ENCODE measurements at places on chromosomes 13 and 19.

DNA sequence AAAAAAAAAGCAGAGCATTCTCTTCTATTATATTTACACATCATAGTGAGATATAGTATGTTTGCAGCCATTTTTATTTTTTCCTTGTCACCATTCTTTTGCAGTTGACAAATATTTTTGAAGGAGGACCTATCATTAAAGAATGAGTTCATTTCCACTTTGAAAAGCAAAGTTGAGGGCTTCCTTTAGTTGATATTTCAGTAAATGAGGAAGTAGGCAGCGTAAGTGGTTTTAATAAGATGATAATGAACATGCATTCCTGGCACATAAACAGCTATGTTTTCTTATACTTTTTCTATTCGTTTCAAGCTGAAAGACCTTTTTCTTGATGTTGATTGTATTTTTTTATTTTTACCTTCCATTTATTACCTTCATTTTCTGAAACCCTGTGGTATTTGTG is 66.2 kb downstream of the ZMYM2 start:
- no peak for DNase-seq

DNA sequence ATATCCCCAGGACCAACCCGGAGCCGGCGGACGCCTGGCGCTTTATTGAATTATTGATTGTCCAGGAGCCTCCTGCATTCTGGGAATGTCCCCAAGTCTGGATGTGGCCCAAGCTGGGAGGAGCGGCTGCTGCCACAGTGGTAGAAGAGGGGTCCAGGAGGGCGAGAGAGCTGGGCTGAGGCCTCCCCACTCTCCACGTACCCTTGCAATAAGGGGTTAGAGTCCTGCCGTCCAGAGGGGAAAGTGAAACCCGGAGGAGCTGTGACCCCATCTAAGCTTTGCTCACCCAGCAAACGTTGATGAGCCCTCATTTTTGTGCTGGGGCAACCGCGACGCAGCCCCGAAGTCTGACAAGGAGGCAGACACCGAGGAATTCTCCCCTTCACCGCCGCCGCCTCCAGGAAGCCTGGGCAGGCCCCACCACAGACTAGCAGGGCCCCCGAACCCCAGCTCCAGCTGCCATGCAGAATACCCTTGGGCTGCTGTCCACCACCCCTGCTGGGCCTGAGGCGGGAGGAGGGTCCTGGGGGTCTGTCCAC is 1.4 kb upstream of the C2CD4C start:
- no peak for DNase-seq

- DNase-seq: peak; percentile 91
Observed at GRCh38 chr19:17539238-17540117, 16.0 kb upstream of the COLGALT1 start.

DNA sequence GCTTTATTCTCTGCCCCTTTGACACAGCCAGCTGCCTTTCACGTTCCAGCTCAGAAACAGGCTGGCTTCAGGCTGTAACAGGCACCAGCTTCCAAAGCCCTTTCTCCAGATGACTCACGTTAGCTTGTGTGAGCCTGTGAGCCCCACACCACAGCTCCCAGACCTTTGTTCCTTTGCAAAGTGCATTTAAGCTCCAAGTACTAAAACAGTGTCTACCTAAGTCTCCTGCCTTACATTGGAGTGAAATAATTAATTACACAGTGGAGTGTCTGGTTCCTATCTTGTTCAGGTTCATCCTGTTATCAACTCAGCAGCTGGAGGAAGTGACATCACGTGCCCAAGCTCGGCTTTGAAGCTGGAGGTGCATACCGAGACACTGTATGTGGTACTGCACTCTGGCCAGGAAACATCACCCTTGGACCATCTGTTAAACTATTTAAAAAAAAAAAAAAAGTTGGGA is 475.8 kb downstream of the FOXO1 start:
- DNase-seq: no peak

DNA sequence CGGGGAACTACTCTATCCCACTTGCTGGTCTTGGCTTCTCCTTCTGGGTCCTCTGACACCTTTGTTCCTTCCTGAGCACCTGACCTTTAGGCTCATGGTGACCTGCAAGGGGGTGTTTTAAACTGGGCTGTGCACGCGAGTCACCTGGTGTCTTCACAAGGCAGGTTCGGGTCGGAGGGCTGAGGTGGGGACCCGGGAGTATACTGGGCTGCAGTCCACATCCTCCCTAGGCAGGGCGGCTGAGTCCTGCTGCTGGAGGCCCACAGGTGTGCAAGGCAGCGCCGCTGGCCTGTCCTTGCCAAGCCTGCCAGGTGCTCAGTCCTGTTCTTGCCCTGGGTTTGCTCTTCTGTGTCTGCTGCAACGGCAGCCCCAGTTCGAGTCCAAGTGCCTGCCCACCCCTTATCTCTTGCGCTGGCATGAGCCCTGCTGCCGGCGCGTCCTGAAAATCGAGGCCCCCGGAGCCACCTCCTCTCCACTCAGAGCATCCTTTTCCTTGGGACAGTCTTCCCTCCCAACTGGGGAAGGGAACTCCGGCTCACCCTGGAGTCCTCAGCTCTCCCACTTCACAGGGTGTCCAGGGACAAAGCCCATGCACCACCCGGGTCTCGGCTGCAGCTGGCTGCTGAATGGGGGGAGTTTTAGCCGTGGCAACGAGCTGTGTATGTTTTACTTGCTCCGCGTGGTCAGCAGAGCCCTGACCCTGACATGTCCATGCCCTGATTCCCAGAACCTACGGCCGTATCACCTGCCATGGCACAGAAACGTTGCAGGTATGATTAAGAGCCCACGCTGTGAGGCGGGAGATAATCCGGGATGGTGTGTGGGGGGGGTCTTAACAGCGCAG is 193.5 kb downstream of the TEX29 start:
- no peak for DNase-seq

DNA sequence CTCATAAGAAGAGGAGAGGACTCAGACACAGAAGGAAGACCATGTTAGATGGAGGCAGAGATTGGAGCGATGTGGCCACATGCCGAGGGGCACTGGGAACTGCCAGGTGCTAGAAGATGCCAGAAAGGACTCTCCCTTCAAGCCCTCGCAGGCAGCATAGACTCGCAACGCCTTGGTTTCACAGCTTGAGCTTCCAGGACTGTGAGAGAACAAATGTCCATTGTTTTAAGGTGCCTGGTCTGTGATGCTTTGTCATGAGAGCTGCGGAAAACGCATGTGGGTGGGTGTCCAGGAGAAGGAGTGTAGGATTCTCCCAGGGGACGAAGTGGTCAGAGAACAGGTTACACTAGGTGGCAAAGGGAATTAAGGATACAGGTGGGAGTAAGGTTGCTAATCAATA is 125.9 kb upstream of the USP29 start:
- DNase-seq: no peak

DNA sequence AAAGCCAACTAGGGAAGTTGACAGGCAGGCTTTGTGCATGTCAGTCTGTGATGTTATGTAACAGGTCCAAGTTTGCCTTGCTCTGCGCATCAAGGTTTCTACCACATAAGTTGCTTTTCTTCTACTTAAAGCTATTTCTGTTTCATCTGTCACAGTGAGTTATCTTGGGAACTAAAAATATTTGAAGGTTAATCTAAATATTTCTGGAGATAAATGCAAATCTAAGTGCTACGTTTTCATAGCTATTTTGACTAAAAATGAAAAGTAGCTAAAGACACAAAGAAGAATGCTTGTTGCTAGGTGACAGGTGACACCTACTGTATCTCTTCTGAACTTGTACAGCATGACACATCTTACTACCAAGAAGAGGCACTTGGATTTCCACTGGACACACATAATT is 135.6 kb downstream of the KLF12 start:
- DNase-seq: no peak

DNA sequence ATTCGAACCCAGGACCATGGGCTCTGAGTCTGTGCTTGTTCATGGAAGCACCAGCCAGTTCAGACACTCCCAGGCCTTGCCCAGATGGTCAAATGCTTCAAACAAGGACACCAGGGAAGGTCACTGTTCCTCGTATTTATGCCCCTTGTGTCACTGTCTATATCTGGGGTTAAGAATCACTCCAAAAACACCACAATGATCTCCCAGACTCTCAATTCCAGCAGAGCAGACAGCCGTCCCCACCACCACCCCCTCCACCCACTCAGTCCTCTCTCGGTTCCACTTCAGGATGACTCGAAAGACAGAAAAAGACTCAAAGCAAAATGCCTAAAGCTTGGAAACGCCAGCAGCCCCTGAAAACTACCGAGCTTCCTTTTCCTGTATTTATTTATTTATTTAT is 79.0 kb downstream of the INSR start:
- DNase-seq: no peak

- no peak for DNase-seq
Observed at GRCh38 chr13:113544071-113544891, 40.3 kb upstream of the TFDP1 start.

DNA sequence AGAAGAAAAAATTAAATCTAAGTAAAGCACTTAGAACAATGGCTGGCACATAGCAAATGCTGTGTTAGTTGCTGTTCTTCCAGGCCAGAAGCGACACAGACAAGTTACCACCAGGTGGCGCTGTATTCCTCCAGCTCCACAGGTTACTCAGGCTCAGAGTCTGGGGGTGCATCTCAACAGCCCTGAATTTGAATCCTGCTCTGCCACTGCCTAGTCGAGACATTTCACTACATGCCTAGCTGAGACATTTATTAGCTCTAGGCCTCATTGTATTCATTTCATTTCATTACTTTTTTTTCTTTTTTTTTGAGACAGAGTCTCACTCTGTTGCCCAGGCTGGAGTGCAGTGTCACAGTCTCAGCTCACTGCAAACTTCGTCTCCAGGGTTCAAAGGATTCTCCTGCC is 16.4 kb upstream of the CYP2B6 start:
- DNase-seq: peak; percentile 53

DNA sequence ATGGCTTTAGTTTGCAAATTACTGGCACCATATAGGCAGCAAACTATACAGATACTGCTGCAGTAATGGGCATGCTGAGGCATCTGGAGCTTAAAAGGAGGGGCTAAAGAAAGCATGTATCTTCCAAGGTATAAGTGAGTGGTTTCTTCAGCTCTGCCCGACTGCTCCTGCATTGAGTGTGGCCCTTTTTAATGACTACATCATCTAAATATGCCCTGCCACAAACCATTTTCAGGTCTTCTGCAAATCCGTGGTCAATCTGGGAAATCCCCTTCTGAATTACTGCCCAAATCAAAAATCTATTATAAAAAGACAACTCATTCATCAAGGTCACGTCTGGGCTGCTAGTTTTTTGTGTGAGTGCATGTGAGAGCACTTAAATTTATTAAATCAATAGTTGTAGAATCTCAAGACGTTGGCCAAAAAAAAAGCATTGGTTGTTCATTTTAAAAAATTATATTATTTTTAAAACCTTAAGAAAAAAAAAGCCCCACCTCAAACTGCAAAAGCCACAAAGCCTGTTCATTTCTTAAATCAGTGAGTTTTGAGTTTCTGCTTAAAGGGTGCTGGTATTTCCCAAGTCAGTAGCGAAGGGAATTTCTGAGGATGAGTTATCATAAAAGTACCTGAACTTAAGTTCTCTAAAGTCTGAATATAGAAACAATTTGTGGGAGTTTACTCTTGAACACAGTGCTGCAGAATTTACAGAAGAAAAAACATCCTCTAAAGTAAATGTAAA is 16.3 kb downstream of the LCP1 start:
- DNase-seq: no peak

DNA sequence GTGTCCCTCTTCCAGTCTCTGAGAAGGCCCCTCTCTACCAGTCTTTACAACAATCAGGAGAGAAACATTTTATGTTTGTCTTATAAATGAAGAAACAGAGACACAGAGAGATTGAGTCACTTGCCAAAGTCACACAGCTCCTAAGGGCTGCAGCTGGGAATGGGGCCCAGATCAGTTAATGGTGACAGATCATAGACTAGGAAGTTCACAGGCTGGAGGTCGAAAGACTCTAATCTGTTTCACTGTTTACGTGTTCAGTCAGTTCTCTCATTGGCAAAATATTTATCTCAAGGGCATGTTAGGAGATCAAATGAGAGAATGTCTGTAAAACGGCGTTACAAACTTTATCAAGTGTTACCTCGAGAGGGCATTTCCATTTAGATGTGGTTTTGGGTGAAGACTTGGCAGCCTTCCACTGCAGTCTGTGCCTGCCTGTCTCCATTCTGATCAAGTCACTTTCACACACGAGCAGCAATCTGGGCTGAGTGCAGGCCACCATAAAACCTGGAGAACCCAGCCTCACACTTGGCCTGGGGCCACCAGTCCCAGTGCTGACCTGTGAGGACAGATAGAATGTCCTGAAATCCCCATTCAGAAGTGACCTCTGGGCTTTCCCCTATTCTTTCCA is 65.1 kb downstream of the SIAH3 start:
- no peak for DNase-seq

- DNase-seq: no peak
Observed at GRCh38 chr13:105491345-105491744, 1044.1 kb downstream of the EFNB2 start.

DNA sequence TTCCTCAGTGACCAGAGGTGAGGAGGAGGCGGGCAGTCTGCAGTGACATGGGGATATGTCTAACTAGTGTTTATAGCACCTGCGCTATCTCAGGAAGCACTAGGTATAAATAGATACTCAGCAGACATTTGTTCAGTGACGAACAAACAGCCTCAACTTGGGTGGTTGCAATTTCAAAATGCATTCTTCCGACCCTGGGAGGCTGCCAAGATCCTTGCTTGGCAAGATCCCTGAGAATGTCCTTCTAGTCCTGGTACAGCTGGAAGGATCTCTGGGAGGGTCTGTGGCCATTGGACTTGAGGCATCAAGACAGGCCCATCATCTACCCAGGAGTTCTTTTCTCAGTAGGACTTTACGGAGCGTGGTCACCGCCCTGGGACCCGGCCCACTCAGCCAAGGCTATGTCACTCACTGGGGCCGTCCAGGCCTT is 299.5 kb downstream of the ZNF536 start:
- DNase-seq: no peak

GRCh38 chr19:8601796-8602195 is 8.7 kb downstream of the ADAMTS10 start:
- DNase-seq: no peak

GRCh38 chr19:5635427-5635826 is 12.5 kb downstream of the SAFB start:
- DNase-seq: no peak

DNA sequence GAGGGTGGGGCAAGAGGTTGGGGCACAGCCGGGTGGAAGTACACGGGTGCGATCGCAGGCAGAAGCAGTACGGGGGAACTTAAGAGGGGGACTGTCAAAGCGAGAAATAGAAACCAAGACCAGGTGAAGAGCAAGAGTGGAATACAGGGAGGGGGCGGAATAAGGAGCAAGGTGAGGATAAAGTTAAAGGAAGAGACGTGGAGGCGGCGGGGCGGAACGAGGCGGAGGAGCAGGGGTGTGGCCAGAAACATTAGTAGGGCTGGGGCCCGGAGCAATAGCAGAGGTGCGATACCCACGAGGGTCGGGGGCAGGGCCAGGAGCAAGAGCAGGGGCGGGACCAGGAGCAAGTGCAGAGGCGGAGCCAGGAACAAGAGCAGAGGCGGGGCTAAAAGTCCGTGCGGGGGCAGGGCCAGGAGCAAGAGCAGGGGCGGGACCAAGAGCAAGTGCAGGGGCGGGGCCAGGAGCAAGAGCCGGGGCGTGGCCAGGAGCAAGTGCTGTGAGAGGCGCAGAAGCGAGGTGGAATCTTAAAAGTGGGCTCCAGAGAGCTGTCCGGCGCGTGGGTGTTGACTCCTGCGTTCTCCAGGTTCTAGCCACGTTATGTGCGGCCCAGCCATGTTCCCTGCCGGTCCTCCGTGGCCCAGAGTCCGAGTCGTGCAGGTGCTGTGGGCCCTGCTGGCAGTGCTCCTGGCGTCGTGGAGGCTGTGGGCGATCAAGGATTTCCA is 1.2 kb downstream of the CATSPERG start:
- DNase-seq: peak; percentile 87

All from stimulated activated CD4-positive, alpha-beta T cell treated with anti-CD3 and anti-CD28 coated beads, Interleukin-15, amount 100 ng/mL, for 1 hour (primary cell).